ENCODE measurements at places on chromosomes 5 and 9.
A peak's percentile ranks its signal among the peaks of the same experiment; 100 is the strongest.

GRCh38 chr5:75052192-75053053, at the start of gene GCNT4:
TSS of gene GCNT4 (minus strand) at chr5:75052558. CDS start at chr5:75030037, 22,521 bp downstream.
- DNase-seq, result peak; percentile 20

GRCh38 chr5:19619571-19619970, 368.4 kb downstream of the CDH18 start:
- no peak for DNase-seq

DNA sequence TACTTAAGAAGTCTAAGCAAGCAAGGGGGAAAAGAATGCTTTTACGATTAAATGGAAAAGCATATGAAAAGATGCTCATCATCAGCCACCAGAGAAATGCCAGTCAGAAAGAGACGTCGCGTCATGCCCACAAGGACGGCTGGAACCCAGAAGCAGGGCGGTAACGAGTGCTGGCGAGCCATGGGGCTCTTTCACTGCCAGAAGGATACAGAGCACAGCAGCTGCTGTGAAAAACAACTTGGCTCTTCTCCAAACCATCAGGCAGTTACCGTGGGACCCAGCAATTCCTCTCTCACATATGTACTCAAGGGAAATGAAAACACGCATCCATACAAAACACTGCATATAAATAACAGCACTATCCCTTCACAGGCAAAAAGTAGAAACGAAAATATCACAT, 95.5 kb downstream of the CAMSAP1 start:
- DNase-seq, result no peak

- no peak for DNase-seq
Measured at GRCh38 chr5:23084815-23085214, 231.7 kb upstream of the CDH12 start.

GRCh38 chr5:121867403-121867802, 15.7 kb downstream of the FTMT start:
- DNase-seq, result no peak

- no peak for DNase-seq
Measured at GRCh38 chr5:81776258-81776657, 25.4 kb upstream of the SSBP2 start.

DNA sequence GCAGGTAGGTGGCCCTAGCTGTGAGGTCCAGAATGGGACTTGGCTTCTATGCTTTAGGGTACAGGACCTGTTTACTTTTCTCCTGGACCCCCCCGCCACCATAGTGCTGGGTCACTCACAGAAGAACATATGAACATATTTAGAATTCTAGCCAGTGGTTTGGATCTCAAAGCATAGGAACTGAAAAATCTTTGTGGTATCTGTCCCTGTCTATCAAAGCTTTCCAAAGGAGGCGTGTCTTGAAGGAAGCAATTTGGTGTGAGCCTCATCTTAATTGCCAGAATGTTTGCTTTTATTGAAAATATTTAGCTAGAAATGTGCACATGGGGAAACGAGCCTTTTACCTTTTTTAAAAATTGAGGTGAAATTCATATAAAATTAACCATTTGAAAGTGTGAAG, 6.2 kb downstream of the PHF2 start:
- DNase-seq, result no peak

GRCh38 chr9:132193227-132194124, 31.6 kb downstream of the NTNG2 start:
- no peak for DNase-seq

GRCh38 chr5:21225223-21226064, 1237.4 kb upstream of the CDH18 start:
- DNase-seq, result no peak

DNA sequence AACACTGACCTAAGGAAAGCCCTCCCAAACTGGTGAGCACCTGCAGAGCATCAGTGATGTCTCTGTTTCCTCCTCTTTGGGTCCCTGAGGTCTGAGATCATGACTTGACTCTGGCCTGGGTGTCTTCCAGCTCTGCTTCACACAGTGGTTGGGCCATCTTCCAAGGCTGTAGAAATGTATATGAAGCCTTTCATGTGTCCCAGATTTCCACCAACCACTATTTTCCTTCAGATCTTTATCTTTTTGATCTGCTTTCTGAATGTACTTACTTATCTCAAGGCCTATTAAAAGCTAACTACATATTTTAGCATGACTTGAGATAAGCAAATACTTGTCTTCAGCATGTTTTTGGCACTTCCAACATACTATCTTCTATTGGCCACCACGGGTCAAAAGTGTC, 47.1 kb downstream of the PRELID2 start:
- DNase-seq, result no peak

DNA sequence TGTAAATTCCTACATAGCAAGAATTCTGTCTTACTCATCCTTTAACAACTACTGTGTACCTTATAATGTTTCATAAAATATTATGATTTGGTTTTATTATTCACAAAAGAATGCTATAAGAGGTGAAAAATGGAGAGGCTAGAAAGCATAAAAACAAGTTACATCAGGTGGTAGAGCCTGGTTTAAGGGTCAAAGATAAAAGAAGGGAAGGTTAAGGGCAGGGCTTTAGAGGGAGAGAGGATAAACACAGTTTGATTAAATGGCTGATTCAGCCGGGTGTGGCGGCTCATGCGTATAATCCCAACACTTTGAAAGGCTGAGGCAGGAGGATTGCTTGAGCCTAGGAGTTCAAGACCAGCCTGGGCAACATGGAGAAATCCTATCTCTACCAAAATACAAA, 40.4 kb upstream of the HSPB3 start:
- DNase-seq, result no peak

- no peak for DNase-seq
Measured at GRCh38 chr5:78576376-78576775, 72.2 kb downstream of the LHFPL2 start.

DNA sequence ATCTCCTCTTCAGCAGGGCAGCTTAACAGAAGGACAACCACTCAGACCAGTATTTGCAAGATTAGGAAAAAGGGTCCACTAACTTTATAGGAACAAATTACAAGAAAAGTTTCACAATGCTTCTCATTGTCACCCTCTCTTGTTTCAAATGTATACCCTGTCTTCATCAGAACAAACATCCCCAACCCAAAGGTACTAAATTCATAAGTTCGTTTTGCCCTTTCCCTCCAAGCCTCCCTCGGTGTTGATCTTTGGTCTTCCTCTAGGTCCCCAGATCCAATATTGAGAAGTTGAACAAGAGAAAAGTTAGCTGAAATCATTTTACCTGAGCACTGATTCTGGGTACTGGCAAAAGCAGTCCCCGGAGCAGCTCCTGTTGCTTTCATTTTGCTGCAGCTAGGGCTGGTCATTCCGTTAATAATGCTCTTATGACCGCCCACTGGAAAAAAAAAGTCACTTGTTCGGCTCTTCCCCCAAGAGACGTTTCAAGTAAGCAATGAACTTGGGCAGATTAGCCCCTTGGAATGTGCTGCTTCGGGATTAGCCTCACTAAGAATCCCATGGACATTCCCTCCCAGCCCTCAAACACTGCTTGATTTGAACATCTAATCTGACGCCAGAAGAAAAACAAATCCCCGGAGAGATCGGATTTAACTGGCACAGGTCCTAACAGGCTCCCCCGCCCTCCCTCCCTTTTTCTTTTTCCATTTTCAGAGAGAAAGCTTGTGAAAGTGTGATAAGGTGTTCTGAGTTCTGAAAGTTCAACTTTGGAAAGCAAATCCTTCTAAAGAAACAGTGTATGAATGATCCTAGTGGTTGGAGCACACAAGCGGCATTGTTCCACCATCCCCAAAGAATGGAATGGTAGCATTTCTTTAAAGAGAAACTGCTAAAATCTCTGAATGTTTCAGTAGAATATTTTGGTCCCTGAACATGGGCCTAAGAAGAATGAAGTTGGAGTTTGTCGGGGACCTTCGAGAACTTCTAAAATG, 252.5 kb downstream of the TRPM3 start:
- DNase-seq, result no peak

DNA sequence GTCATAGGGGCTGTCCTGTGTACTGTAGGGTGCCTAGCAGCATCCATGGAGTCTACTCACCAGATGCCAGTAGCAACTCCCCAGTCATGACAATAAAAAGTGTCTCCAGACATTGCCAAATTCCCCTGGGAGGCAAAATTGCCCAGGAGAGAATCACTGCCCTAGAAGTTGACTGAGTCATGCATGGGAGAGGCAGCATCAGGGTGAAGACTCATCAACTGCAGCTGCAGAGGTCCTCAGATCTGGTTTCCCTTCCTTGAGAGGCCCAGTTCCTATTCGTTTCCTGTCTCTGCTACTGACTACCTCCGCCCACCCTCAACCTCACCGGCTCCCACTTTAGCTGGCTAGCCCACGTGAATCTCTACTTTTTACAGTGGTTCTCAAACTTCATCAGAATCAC, 88.6 kb upstream of the AGXT2 start:
- DNase-seq, result no peak

GRCh38 chr5:98428806-98429205, 344.7 kb upstream of the RGMB start:
- DNase-seq, result no peak

- DNase-seq, result no peak
Measured at GRCh38 chr5:95401626-95402025, 10.5 kb downstream of the FAM81B start.

- DNase-seq, result no peak
Measured at GRCh38 chr5:119512277-119512676, 60.0 kb downstream of the HSD17B4 start.

GRCh38 chr5:1020452-1020961, 11.9 kb downstream of the NKD2 start:
- DNase-seq, result no peak

DNA sequence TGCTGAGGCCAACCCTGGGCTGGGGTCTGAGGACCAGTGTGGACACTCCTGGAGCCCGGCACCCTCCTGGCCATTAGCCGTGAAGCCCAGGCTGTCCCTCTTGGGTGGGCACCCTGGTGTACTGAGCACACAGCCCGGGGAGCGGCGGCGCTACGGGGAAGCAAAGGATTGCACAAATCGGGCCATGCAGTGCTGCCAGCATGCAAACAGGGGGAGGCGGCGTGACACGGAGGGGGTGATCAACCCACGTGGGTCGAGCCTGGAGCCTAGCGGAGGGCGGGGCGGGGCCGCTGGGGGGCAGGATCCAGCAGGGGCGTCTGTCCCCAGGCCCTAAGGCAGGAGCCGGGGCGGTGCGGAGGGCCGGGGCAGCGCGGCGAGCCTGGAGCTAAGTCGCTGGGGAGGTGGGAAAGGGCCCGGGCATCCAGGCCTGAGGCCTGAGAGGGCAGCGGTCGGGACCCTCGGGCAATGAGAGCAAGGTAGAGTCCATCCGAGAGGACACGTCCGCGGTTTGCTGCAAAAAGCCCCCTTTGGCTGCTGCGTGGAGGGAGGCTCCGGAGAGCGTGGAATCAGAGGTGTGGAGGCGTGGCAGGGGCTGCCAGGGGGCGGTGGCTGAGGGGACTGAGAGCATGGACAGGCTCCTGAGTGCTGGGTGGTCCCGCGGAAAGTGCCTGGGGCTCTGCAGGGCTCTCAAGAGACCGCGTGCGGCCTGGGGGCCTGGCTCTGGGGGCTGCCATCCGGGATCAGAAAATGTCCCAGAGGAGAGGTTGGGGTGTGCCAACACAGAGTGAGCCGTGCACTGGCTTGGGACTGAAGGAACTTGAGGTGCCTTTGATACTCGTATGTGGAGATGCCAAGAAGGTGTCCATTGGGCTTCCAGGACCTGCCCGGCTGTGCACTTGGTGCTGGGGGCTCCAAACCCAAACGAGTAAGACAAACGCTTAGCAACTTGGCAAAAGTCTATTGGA, 94.2 kb downstream of the BARX1 start:
- no peak for DNase-seq

- DNase-seq, result no peak
Measured at GRCh38 chr5:96881511-96882115, 5.3 kb downstream of the ERAP2 start.

GRCh38 chr5:151497391-151498002, 50.1 kb downstream of the SLC36A1 start:
- no peak for DNase-seq

Data from activated CD4-positive, alpha-beta T cell treated with anti-CD3 and anti-CD28 coated beads for 4 hours (primary cell).